ENCODE measurements at places on chromosomes 2 and 18. TPM values are rescaled to one million over a fixed set of nuclear protein-coding genes. Genes with fewer than 3 reads are reported as not detected.
A peak's percentile ranks its signal among the peaks of the same experiment; 100 is the strongest.

DNA sequence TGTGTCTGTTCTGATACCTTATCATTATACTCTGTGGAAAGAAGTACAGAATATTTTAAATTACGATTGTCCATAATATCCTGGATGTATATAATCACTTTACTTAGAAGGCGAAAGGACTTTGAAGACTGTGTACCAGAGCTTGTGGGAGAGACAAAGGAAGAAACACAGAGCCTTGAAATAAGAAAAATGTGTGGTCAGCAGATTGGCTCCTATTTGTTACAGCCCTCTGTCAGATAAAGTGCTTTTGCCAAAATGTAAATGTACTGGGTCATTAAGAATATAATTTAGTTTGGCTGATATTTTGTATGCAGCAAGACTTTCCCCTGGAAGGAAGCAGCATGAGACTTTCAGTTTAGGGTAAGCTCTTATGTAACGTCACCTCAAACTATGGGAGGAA lies 443.1 kb downstream of the CCDC85A start:
- H3K27ac ChIP-seq, result no peak overlapping the region
- H3K36me3 ChIP-seq, result no peaks in the 10 kb centered on the region
- no peaks in the 10 kb centered on the region for H3K27me3 ChIP-seq
- no peak overlapping the region for H3K4me3 ChIP-seq
- DNase-seq, result no peak

DNA sequence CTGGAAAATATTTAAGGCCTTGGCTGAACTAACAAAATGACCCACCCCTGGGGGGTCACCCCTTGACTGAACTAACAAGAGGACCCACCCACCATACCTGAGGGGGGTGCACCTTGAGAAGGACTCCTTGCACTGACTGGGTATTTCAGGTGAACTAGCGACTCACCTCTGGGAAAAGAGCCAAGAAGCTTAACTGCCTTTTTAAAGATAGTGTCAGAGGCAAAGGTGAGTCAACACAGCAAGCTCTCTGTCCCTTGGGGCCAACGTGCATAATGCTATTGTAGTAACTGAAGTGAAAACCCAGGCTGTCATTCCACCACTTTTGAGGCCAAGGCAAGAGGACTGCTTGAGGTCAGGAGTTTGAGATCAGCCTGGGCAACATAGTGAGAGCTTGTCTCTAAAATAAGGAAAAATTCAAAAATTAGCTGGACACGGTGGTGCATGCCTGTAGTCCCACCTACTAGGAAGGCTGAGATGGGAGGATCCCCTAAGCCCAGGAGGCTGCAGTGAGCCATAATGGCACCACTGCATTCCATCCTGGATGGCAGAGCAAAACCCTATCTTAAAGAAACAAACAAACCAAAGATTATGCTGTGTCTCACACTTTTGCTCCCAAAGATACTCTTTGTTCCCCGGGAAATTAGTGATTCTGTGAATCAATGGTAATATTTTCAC lies 36.4 kb upstream of the ZCCHC2 start:
- DNase-seq, result no peak
- no peak overlapping the region for H3K27ac ChIP-seq
- no peak overlapping the region for H3K4me3 ChIP-seq
- no peaks in the 10 kb centered on the region for H3K36me3 ChIP-seq

GRCh38 chr2:170258382-170258781 lies 80.4 kb downstream of the MYO3B start:
- no peaks in the 10 kb centered on the region for H3K4me1 ChIP-seq
- DNase-seq, result no peak
- no peaks in the 10 kb centered on the region for H3K36me3 ChIP-seq
- peaks cover 6% of the 10 kb centered on the region for H3K27me3 ChIP-seq
- no peak overlapping the region for H3K4me3 ChIP-seq
- no peak overlapping the region for H3K27ac ChIP-seq

DNA sequence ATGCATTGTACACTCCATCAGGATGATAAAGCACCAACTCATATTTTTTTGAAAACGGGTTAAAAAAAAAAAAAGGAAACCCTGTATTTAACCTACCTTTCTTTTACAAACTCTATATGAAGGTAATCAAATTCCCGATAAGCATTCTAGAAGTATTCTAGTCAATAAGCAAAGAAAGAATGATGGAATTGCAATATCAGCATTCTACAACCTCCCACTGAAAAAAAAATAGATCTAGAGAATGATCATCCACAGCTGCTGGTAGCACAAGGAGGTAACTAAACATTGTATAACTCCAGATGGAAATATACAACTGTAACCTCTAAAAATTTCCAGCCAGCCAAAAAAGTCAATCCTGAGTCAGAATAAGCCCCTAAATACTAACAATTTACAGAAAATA lies 95.3 kb upstream of the DCC start:
- no peak for DNase-seq
- H3K4me3 ChIP-seq, result no peak overlapping the region
- no peak overlapping the region for H3K27ac ChIP-seq
- H3K36me3 ChIP-seq, result no peaks in the 10 kb centered on the region

DNA sequence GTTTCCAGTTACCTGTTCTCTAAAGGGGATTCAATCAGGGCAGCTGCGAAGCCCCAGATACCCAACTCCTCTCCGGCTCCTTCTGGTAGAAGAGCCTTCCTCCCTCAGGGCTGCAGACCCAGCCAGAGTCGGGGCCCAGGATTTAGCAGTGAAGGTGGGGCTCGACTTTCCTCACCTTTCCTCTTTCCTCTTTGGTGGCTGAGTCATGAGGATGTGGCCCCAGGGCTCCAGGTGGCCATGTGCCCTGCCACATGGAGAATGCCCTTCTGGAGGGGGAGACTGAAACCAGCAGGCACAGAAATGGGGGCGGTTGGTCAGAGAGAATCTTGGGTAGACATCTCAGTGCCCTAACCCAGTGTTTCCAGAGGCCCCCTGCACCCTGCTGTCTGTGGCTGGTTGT lies 402.6 kb downstream of the NBAS start:
- H3K27ac ChIP-seq, result no peak overlapping the region
- H3K4me1 ChIP-seq, result no peaks in the 10 kb centered on the region
- H3K36me3 ChIP-seq, result no peaks in the 10 kb centered on the region

DNA sequence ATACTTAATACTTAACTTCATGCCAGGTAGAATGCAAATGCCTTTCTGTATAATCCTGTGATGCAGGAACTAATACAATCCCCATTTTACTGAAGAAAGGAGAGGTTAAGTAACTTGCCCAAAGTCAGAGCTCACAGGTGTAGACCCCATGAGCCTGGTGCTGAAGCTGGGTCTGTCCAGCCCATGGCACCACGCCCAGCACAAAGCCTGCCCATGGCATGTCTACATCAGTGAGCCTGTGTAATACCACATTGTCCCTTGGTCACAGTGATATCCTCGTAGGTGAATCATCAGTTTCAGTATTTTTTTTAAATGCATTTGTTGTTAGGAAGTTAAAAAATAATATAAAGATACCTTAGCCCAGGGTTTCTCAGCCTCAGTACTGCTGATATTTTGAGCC lies 69.9 kb upstream of the MCFD2 start:
- DNase-seq, result no peak
- peak overlapping the region; percentile 64 for H3K27ac ChIP-seq
- H3K4me1 ChIP-seq, result peaks cover 45% of the 10 kb centered on the region
- no peaks in the 10 kb centered on the region for H3K36me3 ChIP-seq
- H3K4me3 ChIP-seq, result no peak overlapping the region

DNA sequence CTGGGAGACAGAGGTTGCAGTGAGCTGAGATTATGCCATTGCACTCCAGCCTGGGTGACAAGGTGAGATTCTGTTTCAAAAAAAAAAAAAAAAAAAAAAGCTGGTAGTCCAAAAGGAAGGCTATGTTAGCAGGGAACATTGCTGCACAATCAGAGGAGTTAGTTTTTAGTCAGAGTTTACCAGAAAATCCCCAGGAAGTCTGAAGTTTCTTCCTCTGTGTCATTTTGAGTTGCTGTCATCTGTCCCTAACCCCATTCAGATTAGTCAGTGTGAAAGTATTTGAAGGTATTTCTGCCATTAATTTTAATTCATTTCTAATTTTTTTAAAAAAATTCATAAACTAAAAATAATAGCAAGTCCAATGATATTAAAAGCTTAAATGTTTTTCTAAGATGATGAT lies 33.5 kb upstream of the CERS6 start:
- no peaks in the 10 kb centered on the region for H3K4me1 ChIP-seq
- H3K27ac ChIP-seq, result no peak overlapping the region
- H3K36me3 ChIP-seq, result no peaks in the 10 kb centered on the region
- DNase-seq, result no peak

GRCh38 chr2:62447411-62447810 lies 58.6 kb downstream of the TMEM17 start:
- H3K4me1 ChIP-seq, result no peaks in the 10 kb centered on the region
- no peaks in the 10 kb centered on the region for H3K36me3 ChIP-seq
- H3K27ac ChIP-seq, result no peak overlapping the region
- DNase-seq, result no peak

DNA sequence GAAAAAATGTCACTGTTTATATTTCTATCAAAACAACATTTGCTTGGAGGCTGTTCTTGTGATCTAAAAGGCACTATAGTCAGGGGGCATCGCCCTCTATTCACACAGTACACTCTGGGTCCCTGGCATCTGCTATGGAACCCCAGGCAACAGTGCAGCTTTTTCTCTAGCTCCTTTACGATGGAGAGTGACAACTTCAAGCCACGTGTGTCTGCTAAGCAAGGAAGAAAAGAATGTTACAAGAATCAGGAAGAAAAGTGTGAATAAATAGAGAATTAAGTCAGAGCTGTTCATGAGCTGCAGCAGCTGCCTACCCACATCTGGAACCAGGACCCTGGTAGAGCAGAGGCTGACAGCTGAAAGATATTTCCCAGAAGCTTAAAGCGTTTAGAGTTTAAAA lies 11.2 kb downstream of the RND3 start:
- H3K27me3 ChIP-seq, result no peaks in the 10 kb centered on the region
- H3K4me1 ChIP-seq, result peaks cover 100% of the 10 kb centered on the region
- peak overlapping the region; percentile 51 for H3K27ac ChIP-seq

- H3K36me3 ChIP-seq, result no peaks in the 10 kb centered on the region
- H3K4me3 ChIP-seq, result no peak overlapping the region
- peaks cover 1% of the 10 kb centered on the region for H3K4me1 ChIP-seq
- no peak for DNase-seq
These were observed 242.3 kb downstream of the SETBP1 start for GRCh38 chr18:44922968-44923367.

GRCh38 chr18:37937287-37937686 lies 371.7 kb upstream of the CELF4 start:
- no peak overlapping the region for H3K27ac ChIP-seq
- no peaks in the 10 kb centered on the region for H3K27me3 ChIP-seq
- DNase-seq, result no peak
- H3K36me3 ChIP-seq, result no peaks in the 10 kb centered on the region
- no peaks in the 10 kb centered on the region for H3K4me1 ChIP-seq

DNA sequence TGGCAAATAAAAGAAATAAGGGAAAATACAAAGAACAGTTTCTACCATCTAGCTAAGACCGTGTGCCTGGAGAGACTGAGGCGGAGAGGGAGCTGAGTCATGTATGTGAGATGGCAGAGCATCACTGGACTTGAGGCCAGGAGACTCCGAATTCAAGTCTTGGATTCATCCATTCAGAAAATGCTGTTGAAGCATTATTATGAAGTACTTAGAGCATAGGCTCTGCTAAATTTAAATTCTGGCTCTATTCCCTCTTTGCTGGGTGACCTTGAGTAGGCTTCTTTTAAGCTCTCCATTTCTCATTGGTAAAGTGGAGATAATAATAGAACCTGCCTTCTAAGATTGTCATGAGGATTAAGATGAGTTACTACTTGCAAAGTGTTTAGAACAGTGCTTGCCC lies 34.7 kb downstream of the NPHP1 start:
- no peak overlapping the region for H3K4me3 ChIP-seq
- no peaks in the 10 kb centered on the region for H3K27me3 ChIP-seq
- H3K36me3 ChIP-seq, result no peaks in the 10 kb centered on the region
- no peak overlapping the region for H3K27ac ChIP-seq
- DNase-seq, result no peak

GRCh38 chr18:26561769-26562168 lies 13.4 kb upstream of the KCTD1 start:
- H3K4me3 ChIP-seq, result no peak overlapping the region
- H3K27ac ChIP-seq, result no peak overlapping the region
- no peaks in the 10 kb centered on the region for H3K36me3 ChIP-seq
- no peaks in the 10 kb centered on the region for H3K27me3 ChIP-seq
- H3K4me1 ChIP-seq, result no peaks in the 10 kb centered on the region

GRCh38 chr2:98505311-98505808 lies 60.7 kb downstream of the INPP4A start:
- no peak overlapping the region for H3K4me3 ChIP-seq
- no peaks in the 10 kb centered on the region for H3K36me3 ChIP-seq
- peaks cover 51% of the 10 kb centered on the region for H3K4me1 ChIP-seq

- no peak for DNase-seq
- H3K36me3 ChIP-seq, result no peaks in the 10 kb centered on the region
- H3K27me3 ChIP-seq, result no peaks in the 10 kb centered on the region
- H3K4me1 ChIP-seq, result no peaks in the 10 kb centered on the region
These were observed 190.0 kb downstream of the ALPK2 start for GRCh38 chr18:58438958-58439300.

DNA sequence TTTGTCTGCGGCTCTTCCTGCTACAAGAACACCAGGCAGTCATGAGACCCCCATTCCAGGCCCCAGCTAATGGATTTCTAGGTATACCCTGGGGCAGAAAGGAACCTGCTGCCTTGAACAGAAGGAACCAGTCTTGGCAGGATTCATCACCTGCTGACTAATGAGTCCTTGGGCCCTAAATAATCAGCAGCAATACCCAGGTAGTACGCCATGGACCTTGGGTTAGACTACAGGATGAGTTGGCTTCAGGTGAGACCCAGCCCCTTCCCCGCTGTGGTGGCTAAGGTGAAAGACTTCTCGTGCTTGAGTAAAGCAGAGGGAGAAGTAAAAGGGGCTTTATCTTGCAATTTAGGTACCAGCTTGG lies 105.0 kb downstream of the SPIRE1 start:
- no peak overlapping the region for H3K27ac ChIP-seq
- no peaks in the 10 kb centered on the region for H3K27me3 ChIP-seq
- no peak overlapping the region for H3K4me3 ChIP-seq
- no peaks in the 10 kb centered on the region for H3K36me3 ChIP-seq
- no peaks in the 10 kb centered on the region for H3K4me1 ChIP-seq
- DNase-seq, result no peak

The DSG4 gene
- not detected for total RNA-seq

The PRSS56 gene
- total RNA-seq, result not detected

The KCNJ3 gene
- total RNA-seq, result 1.6 TPM
